ENCODE measurements at places on chromosomes 3 and 15. TPM values are rescaled to one million over a fixed set of nuclear protein-coding genes. Genes with fewer than 3 reads are reported as not detected.

Gene PLA2G4B
- total RNA-seq, result 4.7 TPM

Gene ARHGAP31
- 7.6 TPM for total RNA-seq

Gene RAB6B
- 49.2 TPM for total RNA-seq

Gene NCEH1
- total RNA-seq, result 73.0 TPM

Gene PLSCR2
- 0.54 TPM for total RNA-seq

Gene GUCA1C
- not detected for total RNA-seq

Gene CLEC3B
- not detected for total RNA-seq

DNA sequence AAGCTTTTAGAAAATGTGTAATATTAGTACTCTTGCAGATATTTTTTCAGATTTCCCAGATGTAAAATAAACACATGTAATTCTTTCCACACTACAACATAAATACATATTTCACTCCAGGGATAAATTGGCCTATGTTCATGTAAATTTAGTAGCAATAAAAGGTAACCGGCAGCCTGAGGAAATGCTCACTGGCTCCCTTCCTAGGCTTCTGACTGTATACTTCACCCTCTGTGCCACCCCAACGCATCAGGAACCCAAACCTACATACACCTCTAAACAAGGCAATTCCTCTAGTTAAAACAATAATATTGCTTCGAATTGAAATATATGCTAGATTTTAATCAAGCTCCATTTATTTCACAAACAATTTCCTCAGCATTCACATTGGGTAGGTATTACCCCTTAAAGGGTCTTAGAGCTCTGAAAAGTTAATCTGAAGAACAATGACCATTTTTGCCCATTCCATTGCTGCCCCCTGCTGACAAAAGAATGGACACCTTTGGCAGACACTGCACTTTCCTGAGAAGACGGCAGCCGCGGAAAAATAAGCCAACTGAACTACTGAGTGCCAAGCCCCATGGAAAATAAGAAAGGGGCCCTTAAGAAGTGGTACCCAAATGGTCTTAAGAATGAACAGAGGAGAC lies 212.5 kb downstream of the OSBPL10 start:
- DNase-seq, result peak; percentile 2

- no peak for DNase-seq
Observed at GRCh38 chr3:69766638-69767037, 27.4 kb downstream of the MITF start.

- no peak for DNase-seq
Observed at GRCh38 chr3:184731786-184732537, 20.1 kb upstream of the MAGEF1 start.

- no peak for DNase-seq
Observed at GRCh38 chr3:49482766-49483165, 12.7 kb downstream of the DAG1 start.

DNA sequence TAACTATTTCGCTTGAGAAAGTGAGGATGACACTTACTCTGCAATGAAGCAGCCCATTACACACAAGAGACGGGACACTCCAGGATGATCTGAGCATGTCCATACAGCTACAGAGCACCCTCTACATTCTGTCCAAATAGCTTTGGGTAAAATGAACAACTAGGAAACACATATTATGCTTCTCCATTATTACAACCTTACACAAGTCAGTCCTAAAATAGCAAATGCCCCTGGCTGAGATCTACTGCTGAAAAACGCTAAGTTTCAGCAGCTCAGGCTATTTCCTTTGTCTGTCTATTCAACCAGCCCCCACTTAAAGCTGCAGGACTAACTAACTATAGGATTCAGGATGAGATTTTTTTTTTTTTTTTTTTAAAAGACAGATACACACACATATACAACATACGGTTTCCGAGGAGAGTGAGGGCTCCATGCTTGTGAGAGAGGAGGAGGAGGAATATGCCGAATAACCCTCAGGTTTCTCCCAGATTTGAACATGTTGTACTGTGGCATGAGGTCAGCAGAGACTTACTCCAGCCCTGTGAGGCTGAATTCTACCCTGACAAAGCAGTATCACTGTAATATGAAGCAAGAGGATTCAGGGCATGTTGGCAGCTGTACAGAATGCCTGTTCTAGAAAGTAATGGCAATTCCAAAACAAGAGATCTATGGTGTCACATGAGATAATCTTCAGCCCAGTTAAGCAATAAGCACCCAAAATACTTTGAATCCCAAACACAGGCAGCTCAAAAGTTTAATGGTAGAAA lies 117.3 kb upstream of the PLXND1 start:
- no peak for DNase-seq

DNA sequence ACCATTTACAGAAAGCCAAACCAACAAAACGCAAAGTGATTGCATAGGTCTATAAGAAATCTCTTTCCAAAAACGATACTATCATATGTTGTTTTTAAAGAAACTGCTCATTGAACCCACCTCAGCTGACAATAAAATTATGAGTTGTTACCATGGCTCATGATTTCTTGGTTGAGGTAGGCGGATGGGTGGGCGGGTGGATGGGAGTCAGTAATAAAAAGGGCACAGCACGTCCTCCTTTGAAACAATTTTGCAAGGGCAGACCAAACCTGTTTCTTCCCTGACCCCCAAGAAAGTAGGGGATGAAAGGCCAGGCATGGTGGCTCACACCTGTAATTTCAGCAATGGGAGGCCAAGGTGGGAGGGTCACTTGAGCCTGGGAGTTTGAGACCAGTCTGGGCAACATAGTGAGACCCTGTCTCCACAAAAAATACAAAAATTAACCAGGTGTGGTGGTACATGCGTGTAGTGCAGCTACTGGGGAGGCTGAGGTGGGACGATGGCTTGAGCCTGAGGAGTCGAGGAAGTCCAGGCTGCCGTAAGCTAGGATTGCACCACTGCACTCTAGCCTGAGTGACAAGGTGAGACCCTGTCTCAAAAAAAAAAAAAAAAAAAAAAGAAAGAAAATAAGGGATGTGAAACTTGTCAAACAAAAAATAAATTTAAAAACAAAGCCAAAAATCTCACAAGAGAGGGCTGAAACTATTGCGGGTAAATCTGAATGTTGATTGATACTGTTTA lies 2.1 kb downstream of the ABHD10 start:
- no peak for DNase-seq

GRCh38 chr15:101124731-101125451 lies 127.0 kb downstream of the CHSY1 start:
- no peak for DNase-seq

DNA sequence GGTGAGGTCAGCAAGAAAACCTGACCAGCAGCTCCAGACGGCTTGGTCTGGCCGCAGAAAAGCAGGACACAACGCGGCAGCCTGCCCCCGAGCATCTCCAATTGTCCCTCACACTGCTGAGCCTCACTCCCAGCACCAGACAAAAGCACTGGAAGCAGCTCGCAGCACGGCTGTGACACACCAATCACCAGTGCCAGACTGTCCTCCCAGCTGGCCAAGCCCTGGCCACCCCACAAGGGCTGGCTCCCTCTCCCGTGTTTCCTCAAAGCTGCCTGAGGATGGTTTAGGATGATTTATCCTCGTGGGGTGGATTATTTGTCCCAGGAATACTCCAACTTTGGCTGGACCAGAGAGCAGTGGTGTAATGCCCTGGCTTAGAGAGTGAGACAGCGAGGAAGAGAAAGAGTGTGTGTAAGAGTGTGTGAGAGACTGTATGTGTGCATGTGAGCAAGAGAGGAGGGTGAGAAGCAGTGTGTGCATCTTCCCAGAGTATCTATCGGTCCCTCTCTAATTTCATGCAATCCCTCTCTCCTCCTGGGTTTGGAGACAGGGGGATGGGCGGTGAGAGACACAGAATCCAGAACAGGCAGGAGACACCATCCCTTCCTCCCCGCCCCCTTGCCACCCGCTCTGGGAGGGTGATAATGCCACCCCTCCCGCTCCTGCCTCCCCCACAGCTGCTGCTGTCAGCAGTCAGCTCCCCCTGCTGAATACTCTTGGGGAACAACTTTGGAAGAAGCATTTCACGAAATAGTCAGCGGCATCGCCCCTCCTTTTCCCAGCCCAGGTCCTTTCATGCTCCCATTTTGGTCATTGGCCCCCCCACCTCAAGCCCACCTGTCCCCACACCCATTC lies 34.2 kb downstream of the SEMA5B start:
- no peak for DNase-seq

DNA sequence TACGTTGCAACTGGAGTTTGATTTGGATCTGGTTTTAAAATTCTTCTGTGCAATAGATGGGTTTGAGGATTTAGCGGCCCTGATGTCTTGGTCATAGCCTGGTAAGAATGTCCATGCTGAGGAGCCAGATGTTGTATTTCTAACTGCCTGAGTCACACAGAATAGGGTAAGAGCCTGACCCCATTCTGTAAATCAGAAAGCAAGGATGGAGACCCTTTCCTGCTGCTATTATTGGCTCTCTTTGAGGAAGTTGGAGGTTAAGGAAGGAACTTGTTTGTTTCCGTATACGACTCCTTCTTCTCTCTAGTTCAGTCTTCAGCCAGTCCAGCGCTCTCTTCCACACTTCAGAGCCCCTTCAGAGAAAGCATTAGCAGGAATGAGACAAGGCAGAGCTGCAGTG lies 65.1 kb downstream of the HCN4 start:
- no peak for DNase-seq

DNA sequence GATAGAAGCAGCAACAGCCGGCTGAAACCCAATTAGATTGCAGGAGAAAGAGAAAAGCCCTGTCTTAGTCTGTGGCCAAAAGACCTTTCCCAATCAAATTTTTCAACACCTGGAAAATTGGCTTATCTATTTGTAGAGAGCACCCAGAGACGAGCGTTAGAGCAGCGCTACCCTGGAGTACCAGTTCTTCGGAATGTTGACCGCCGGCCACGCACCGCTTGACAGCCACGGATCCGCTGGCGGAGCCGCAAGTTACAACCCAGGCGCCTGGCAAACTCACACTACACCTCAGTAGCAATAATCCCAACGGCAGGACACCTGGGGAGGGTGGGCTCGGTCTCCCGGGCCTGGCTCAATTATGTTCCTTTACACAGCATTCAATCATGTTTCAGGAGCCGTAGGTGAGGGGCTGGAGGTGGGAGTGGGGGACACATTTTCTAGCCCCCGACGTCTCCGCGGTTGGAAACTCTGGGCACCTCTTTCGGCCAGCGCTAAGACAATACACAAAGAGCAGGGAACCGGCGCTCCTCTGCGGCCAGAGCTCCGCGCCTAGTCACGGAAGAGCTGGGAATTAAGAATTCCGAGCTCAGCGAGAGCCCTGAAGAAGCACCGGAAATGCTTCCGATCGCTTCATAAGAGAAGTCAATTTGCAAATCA lies 1.2 kb downstream of the MB21D2 start:
- no peak for DNase-seq

- no peak for DNase-seq
Observed at GRCh38 chr3:15934389-15935195, 136.8 kb upstream of the ANKRD28 start.

DNA sequence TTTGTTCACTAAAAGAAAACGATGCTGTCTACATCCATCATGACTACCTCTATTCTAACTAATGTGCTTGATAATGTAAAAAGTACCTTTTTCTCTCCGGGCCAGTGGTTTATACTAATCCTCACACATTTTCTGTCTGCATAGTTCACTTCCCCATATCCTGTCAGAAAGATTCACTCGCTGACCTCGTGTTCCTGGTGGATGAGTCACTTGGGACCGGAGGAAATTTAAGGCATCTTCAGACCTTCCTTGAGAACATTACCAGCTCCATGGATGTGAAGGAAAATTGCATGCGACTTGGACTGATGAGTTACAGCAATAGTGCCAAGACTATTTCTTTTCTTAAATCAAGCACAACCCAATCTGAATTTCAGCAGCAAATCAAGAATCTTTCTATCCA lies 33.8 kb downstream of the COL6A5 start:
- no peak for DNase-seq

GRCh38 chr15:85865070-85865684 lies 70.5 kb upstream of the KLHL25 start:
- peak; percentile 15 for DNase-seq

- DNase-seq, result peak; percentile 38
Observed at GRCh38 chr3:10758304-10759037, 57.6 kb upstream of the SLC6A11 start.

GRCh38 chr3:148697306-148698189 lies at the start of gene AGTR1:
Gene AGTR1 (plus strand): TSS chr3:148697903. CDS start chr3:148741036, 43,133 bp downstream.
- no peak for DNase-seq

DNA sequence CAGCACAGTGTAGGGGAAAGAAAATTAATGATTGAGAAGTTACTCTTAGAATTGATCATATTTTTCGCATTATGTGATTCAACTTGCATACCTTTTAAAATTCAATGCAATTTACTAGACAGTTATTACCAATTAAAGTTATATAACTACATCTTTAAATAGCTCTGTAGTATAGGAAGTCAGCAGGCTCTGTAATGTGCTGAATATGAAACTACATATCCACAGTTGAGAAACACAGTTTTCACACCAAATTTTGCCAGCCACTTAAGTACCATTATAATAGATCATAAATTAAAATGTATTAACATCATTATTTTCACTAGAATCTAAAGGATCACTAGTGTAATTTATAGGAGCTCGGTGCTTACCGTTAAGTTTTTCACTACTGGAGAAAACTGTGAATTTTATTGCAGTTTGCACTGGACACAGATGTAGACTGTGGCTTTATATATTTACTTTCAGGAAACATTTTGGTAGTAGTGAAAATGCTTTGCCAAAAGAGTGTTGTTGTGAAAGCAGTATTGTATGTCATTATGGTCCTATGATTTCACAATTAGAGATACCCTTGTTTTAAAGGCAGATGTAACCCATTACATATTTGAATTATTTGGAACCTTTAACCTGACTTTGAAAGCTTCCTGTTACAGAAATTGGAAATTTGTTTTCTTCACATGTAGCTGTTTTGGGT lies 113.6 kb downstream of the PLCL2 start:
- DNase-seq, result no peak

All from Panc1 (cell line).